ENCODE measurements at places on chromosomes 6 and 20.

DNA sequence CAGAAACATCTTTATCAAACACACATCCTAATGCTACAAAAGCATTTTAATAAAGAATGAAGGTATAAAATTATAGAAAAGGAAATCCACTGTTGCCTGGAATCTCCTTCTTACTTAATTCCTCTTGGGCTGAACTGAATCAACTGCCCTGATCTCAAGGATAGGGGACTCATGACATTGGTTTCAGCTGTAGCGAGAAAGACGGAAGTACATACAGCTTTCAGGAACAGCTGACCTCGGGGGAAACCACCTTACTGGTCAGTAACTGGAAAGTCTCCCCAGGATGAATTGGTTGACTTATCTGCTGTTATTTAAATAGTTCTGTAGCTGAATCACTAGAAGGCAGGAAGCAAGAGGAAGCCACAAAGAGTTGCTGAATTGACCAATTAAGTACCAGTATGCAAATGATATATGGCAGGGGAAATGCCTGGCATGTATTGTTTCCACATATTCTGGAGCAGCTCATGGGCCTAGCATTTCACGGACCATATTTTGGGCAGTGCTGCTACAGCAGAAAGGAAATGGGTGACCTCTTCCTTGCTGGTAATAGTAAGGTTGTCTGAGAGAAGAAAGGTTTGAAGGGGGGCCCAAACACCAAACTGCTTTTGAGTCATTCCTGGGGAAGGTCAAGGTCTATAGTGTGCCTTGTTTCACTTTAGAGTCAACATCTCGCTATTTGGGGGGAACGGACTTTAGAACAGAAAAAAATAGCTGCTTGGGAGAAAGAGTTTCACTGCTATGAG is 43.7 kb upstream of the MAP7 start:
- DNase-seq = peak; percentile 88

DNA sequence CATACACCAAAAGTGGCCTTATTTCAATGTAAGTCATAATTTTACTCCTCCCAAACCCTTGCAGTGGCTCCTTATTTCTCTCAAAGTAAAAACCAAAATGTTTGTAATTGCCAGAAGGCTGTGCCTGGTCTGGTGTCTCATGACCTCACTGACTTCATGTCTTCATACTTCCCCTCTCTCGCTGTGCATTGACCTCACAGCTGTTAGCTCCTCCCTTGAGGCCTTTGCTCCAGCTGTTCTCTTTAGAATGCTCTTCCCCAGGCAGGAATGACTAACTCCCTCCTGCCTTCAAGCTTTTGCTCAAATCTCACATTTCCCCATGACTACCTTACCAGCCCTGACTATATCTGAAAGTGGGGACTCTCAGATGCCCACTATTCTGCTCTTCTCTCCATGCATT is 83.3 kb downstream of the MTFR2 start:
- no peak for DNase-seq

DNA sequence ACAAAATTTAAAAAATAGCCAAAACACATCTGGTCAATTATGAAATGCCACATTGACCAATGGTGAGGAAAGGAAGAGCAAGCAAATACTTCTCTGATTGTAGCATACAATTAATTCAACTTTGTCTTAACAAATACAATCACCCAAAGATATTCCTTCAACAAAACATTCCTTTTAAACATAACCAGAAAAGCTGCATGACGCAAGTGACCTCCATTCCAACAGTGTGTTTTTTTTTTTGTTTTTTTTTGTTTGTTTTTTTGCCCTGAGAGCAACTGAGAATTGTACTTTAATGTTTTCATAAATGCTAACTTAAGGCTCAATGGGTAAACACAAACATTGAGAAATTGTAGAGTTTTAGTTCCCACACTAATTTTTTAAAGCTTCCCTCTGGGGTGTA is 184.4 kb downstream of the PTPRK start:
- no peak for DNase-seq

- no peak for DNase-seq
Measured at GRCh38 chr6:35178932-35179832, 34.6 kb upstream of the SCUBE3 start.

DNA sequence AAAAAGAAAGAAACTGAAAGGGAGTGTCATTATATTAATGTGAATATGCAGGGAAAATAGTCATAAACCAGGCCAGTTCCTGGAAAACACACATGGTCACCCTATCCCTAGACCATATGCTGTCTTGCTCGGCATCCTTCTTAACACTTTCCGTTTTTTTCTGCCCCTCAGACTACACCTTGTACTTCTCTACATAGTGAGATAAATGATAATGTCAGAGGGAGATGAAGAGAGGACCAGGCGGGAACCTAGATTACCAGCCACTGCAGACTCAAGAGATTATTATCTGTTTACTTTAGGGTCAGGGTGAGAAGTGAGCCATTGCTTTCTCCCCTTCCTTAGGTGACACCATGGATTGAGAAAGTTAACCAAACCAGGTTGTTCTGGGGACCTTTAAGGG is 3.7 kb upstream of the RPP21 start:
- DNase-seq = no peak

GRCh38 chr20:46357030-46357514 is 48.8 kb upstream of the CDH22 start:
- no peak for DNase-seq

GRCh38 chr20:37108676-37109075 is 12.9 kb upstream of the RBL1 start:
- DNase-seq = peak; percentile 25

DNA sequence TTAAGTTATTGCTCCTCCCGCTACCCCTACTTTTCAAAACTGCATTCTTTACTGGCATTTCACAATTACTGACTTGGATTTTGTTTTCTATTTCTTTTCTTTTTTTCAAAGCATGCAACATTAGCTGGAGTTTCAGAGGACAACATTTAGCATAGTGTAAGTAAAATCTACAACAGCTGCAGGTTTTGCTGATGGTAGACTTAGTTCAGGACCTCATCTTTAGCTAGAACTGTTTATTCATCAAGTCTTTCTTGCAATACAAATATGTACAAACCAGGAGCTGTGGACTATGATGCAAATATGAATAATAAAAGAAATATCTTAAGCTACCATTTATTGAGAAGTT is 728 bp upstream of the CEP162 start:
- no peak for DNase-seq

Measured in MCF 10A (cell line).